ENCODE measurements at places on chromosomes 3 and 15.

DNA sequence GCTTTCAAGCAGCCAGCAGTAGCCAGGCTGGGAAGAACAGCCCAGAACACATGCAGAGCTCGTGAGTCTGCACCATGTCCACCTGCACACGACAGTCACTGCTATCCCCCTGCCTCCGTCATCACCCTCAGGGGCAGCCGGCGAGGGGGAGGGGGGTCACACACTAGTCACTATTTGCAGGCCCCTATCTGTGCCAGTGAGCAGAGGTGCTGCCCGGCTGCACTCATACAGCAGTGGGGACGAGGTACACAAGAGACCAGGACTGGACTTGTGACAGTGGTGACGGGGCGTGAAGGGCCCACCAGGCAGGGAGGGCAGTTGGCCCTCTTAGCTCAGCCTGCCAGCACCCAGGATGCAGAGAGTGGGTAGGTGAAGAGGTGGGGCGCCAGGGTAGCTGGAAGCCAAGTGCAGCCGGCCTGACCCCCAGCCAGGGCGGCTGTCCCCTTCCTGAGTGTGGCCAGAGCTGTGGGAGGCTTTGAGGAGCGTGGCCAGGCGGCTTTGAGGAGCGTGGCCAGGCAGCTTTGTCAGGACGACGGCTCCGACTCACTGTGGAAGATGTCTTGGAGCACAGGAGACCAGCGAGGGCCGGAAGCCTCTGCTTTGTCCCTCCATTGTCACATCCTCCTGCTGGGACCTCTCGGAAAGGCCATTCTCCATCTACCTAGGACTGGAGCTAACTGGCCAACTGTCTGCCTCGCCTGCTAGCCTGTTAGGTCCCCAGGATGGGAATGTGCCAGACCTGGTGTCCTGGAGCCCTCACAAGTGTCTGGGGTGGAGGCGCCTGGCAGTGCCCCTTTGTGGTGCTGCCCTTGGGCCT is 52.1 kb upstream of the FGD5 start:
- DNase-seq: no peak

DNA sequence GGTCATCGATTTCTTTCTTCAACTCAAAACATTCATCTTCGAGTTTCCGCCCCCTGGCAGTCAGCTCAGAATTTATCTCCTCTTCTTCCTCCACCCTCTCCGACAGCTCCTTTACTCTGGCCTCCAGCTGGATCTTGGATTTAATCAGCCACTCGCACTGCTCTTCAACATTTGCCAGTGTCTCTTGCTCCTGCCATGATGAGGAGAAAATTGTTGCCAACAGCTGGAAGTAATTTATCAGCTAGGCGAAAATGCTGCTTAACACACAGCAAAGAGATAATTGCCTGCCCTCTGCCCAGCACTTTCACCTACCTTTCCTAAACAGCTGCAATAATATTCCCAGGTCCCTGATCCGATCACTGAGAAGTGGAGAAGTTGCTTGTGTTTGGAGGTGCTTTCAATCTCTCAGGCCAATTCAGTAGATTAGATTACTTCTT is 69.3 kb downstream of the MYH15 start:
- no peak for DNase-seq

DNA sequence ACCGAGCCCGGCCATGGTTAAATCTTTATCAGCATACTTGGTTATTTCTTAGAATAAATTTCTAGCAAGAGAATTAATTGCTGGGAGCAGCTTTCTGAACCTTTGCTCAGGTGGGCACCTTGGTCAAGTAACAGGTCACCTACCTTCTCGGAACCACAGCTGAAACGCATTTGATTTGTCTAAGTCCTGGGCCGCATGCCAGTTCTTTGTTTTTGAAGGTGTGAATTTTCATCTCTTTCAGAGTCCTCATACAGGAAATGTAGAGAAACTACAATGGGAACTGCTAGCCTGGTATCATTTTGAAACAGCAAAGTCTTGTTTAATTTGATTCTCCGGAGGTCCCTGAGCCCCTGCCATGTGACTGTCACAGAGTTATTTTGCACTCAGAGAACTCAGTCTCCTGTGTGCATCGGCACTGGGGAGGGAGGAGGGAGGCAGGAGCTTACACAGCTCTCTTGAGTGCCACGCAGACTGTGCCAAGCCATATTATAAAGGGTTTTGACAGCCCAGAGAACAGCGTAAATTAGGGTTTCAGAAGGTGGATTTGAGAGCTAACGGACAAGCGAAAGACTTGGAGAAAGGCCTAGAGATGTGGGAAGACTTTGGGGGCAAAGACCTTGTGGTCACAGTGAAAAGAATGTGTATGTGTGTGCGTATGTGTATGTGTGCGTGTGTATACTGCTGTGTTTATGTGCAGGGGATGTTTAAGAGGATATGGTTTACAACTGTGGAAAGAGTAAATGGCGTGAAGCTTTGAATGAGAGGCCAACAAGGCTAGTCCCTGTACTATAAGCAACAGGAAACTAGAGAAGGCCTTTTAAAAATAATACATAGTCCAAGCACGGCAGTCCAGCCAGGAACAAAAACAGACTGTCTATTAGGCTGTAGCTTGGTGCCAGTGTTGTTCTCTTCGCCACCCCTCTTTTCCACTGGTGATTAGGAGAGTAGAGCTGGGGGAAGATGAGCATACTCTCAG is 61.8 kb upstream of the ATP13A3 start:
- DNase-seq: no peak

DNA sequence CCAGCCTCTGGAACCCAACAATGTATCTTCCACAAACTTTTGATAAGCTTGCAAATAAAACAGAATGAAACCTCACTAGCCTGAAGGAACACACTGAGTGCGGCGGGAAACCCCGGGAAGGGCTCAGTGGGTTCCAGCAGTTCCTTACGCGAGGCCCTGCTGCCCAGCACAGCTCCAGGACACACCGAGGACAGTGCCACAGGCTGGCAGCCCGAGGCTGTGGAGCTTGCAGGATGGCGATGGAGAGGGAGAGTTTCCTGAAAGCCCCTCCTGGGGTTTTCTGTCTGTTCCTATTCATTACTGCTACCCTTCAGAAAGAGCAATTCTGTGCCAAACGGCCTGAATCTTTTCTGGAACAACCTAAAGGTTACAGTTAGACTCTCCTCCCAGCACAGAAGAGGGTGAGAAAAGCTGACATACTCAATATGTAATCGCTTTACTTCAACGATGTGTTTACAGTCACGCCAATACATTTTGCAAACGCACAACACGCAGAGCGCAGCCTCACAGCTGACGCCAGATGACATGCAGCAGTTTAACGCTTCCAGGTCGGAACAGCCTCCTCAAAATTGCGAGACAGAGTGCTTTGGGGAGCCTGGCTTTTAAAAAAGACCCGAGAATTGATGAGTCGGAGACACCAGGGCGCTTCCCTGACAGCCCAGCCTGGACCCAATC is 57.1 kb upstream of the RPL32 start:
- DNase-seq: no peak

DNA sequence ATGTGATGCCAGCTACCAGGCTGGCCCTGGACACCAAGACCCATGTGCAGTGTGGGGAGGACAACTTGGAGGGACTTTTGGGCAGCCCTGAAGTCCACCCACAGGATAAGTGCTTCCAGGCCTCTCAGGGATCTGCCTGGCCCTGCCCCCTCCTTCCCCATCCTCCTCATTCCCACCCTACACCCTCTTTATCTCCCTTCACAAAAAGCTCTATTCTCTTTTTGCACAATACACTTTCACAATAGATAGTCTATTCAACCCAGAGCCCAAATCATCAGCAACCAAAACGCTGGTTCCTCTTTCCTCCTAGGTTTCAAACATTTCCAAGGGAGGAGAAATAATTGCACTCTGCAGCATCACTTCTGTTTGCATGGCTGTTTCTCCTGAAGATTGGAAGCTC is 7.8 kb upstream of the ZNF710 start:
- DNase-seq: no peak

Data from cortex of kidney (tissue), 1 donor.